ENCODE measurements at places on chromosomes 1 and 21.

DNA sequence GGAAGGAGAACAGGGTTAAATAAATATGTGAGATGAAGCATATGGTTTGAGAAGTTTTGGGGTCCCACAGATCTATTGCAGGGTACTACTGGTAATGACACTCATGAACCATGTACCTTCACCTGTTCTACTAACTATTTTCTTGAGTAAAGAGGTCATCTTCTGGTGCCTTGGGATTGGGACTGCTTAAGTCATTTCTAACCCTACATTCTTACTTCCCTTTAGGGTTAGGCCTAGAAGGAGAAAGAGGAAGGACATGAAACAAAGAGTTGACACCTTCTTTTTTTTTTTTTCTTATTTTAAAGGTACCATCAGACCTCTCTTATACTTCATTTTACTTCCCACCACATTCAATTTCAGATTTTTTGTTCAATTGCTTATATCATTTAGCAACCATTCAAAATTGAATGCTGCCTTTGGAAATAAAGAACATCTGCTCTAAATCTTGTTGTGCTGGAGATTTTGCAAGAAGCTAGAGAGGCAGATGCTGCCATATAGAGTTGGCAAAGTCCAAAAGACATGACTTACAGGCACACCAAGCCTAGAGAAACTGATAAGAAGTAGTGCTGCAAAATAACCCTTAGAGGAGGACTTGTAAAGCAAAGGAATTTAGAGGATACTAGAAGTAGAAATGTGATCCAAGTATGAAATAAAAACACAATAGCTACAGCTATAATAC, 374.4 kb upstream of the ST6GALNAC5 start:
- DNase-seq, result no peak

- no peak for DNase-seq
Observed at GRCh38 chr1:174022976-174023277, 770 bp upstream of the RC3H1 start.

GRCh38 chr1:168454211-168454815, 89.5 kb downstream of the XCL2 start:
- peak; percentile 49 for DNase-seq

DNA sequence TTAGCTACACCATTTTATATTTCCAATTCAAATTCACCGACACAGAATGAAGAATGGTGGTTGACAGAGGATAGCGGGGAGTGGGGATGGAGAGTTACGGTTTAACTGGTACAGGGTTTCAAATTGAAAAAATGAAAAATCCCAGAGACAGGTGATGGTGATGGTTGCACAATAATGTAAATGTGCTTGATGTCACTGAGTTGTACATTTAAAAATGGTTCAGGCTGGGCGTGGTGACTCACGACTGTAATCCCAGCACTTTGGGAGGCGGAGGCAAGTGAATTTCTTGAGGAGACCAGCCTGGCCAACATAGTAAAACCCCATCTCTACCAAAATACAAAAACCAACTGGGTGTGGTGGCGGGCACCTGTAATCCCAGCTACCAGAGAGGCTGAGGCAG, 31.2 kb upstream of the SHCBP1L start:
- DNase-seq, result no peak

DNA sequence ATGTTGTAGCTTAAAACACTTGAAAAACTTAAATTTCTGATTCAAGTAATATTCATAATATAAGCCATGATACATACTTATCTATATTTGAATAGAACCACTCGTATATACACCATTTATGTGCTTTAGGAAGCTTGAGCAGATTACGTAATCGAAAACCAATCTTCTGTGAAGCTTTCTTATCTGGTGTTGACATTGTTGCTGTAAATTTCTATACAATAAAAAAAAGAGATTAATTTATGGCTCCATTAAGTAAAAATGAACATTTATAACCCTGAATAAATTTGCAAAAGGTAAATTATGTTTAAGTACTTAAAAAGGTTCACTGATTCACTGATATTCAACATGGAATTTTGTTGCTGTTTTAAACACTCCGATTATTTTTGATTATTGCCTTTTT, 21.4 kb downstream of the LIN9 start:
- DNase-seq, result no peak

GRCh38 chr1:85554630-85555327, 25.8 kb upstream of the CCN1 start:
- no peak for DNase-seq

DNA sequence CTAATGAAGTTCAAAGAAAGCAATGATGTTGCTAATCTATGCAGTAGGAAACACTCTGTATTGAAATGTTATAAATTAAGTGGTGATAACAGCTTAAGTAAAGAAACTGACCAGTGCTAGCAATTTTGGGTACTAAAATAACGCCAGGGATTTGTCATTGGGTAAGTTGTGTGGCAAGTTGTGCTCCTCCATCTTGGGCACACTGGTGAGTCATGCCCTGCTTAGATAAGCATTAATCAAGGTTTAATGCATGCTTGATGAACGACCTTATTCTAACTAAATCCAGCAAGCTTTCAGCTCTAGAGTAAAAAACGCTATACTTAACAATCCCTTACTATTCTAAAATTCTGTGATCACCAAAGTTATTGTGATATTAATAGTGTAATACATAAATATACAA, 25.2 kb downstream of the VAMP4 start:
- DNase-seq, result no peak

DNA sequence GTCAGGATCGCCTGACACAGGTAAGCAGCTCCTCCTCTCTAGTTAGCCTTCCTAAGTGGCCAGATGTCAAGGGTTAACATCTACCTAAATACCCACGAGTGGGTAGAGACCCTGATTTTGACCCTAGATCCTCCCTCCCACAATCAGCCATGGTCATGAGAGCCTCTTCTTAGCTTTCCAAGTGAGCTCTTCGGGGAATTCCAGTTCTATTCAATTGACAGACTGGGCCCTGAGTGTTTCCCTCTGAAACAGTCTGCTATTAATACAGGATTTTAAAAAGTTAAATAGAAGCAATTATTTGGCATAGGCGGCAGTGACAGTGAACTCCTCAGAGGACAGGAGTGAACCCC, 28.1 kb downstream of the C2CD2 start:
- DNase-seq, result no peak

- DNase-seq, result peak; percentile 64
Observed at GRCh38 chr1:200118779-200119505, 91.4 kb downstream of the NR5A2 start.

DNA sequence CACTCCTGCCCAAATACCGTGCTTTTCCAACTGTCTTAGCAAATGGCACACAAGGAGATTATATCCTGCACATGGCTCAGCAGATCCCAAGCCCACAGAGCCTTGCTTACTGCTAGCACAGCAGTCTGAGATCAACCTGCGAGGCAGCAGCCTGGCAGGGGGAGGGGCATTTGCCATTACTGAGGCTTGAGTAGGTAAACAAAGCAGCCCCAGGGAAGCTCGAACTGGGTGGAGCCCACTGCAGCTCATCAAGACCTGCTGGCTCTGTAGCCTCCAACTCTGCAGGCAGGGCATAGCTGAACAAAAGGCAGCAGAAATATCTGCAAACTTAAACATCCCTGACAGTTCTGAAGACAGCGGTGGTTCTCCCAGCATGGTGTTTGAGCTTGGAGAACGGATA, 70.1 kb upstream of the PTBP2 start:
- peak; percentile 57 for DNase-seq

- DNase-seq, result no peak
Observed at GRCh38 chr1:19138958-19139581, 71.0 kb downstream of the UBR4 start.

GRCh38 chr1:42974767-42975437, 16.2 kb upstream of the SLC2A1 start:
- DNase-seq, result no peak

GRCh38 chr1:43634721-43635120, 15.2 kb upstream of the KDM4A start:
- no peak for DNase-seq

DNA sequence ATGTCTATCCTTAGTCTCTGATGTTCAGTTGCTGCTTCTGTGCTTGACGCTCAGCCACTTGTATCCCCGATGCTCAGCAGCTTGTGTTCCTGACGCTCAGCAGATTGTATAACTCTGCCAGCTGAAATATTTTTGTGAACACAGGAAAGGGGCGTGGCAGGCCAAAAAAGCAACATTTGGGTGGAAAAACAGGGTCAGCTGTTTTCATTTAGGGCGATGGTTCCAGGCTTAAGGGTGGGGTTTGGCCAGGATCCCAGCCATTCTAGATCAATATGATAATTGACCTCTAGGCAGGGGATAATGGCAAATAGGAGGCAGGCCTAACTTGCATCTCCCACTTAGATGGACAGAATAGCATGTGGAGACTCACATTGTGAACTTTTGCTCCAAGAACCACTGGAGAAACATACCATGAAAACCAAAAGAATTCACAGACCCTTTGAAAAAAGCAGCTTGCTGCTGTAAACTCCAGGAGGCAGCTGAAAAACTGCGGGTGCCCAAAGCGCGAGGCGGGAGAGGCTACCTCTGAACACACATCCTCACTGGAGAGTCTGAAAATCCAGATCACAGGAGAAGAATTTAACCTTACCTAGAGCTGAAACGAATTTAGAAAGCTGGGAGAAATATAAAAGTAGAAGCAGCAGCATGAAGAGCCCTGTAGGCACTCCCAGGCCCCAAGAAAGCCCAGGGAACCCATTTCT, 58.3 kb downstream of the ZNF648 start:
- DNase-seq, result no peak

DNA sequence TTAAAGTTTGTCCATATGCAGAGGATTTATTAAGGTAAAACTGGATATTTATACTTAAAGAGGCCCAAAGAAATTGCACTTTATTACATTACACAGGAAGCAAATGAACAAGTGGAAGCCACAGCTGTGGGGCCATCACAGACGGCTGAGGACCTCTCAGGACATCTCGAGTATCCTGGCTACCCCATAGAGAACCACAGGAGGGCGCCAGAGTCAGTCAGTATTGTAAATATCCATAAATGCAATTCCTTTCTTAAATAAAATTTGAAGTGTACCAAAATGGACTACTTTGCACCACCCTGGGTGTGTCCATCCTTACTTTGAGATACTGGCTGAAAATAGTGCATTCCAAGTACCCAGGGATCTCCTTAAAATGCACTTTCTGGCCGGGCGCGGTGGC, 257.2 kb downstream of the MRPL39 start:
- no peak for DNase-seq

DNA sequence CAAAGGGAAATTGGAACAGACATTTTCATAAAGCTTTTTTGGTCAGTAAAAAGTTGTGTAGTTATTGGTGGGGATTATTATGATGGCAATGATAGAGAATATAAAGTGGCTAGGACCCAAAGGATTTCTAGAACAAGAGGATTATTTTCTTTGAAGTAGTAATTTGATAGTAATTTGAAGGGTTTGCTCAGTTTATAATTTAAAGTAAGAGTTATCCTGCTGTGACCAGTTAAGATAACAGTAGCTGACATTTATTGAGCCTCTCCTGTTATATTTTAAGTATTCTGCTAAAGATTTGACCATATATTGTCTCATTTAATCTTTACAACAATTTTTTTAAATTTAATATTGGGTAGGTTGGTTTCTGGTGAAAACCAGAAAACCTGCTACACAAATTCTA, 14.7 kb downstream of the CAPZA1 start:
- no peak for DNase-seq

GRCh38 chr1:109281680-109282496, 1.1 kb downstream of the PSRC1 start:
- DNase-seq, result no peak

DNA sequence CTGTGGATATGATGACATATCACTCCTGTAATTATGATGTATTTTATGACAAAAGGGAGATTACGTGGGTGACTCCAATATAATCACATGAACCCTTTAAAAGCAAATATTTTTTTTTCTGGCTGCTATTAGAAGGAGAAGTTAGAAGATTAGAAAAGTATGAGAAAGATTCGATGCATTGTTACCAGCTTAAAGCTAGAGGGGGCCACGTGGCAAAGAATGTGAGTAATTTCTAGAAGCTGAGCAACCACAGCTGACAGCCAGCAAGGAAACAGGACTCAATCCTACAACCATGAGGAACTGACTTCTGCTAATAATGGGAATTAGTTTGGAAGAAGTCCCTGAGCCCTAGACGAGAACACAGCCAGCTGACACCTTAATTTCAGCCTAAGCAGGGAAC, 56.3 kb upstream of the C1orf87 start:
- DNase-seq, result no peak

GRCh38 chr1:4724695-4725250, 70.4 kb downstream of the AJAP1 start:
- no peak for DNase-seq

DNA sequence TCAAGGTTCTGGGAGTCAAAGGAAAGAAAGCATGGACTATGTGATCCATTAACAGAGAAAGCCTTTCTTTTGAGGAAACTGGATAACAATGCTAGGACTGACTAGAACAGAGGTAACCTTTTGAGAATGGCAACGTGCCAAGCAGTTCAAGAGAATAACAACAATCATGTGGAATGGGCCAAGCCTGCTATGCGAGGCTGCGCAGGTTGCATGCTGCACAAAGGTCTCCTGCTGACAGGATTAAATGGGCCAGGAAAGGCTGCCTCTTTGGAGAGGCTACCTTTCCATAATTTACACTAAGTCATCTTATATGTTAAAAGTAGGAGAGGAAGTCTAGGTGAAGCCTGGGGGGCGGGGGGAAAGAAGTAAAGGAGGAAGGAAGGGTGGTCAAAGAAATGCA, 5.8 kb downstream of the PCNX2 start:
- DNase-seq, result peak; percentile 86

GRCh38 chr1:66207484-66207883, 326.5 kb upstream of the SGIP1 start:
- no peak for DNase-seq

DNA sequence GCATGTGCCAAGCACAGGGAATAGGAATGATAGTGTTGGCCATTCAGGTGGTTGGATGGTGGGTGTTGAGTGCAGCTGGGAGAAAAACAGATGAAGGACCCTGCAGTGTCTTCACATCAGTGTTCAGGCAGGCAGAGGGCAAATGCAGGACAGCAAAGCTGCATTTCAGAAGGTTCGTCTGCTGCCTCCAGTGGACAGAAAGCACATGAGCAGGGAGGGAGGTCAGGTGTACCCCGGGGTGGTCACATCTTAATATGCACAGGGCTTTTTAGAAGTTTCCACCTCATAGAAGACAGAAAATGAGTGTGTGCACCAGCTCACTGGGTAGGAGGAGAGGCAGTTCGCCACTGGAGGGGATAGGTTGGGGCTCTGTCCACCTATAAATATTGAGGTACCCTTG, 184.9 kb downstream of the SLC35F3 start:
- no peak for DNase-seq

- no peak for DNase-seq
Observed at GRCh38 chr1:45621501-45621836, 2.4 kb downstream of the CCDC17 start.

GRCh38 chr1:41728403-41729202, 190.1 kb downstream of the HIVEP3 start:
- no peak for DNase-seq

GRCh38 chr21:46018615-46019014, 37.0 kb downstream of the COL6A1 start:
- no peak for DNase-seq

DNA sequence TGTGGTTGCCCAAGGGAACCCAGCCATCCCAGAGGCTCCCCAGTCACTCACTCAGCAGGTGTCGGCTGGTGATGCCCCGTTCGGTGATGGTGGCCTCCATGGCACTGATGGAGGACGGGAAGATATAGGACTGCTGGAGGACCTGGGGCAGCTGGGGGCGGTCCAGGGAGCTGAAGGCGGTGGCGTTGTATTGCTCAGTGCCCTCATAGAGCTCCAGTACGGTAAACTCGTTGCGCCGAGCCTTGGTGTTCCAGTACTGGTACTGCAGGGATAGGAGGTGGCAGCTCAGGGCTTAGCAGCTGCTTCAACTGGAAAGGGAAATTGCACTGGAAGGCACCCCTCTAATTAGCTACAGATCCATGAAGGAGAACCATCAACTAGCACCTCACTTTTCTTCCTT, 12.5 kb upstream of the UBR4 start:
- no peak for DNase-seq
